ENCODE measurements at places on chromosomes 13 and 19. TPM values are rescaled to one million over a fixed set of nuclear protein-coding genes. Genes with fewer than 3 reads are reported as not detected.

GZMM gene
- 81.5 TPM for total RNA-seq

EFNB2 gene
- 0.23 TPM for total RNA-seq

ERVV-1 gene
- total RNA-seq: not detected

AMER2 gene
- total RNA-seq: not detected

SIGLEC8 gene
- not detected for total RNA-seq

- DNase-seq: no peak
These were observed 520.7 kb upstream of the NBEA start for GRCh38 chr13:34421347-34421719.

DNA sequence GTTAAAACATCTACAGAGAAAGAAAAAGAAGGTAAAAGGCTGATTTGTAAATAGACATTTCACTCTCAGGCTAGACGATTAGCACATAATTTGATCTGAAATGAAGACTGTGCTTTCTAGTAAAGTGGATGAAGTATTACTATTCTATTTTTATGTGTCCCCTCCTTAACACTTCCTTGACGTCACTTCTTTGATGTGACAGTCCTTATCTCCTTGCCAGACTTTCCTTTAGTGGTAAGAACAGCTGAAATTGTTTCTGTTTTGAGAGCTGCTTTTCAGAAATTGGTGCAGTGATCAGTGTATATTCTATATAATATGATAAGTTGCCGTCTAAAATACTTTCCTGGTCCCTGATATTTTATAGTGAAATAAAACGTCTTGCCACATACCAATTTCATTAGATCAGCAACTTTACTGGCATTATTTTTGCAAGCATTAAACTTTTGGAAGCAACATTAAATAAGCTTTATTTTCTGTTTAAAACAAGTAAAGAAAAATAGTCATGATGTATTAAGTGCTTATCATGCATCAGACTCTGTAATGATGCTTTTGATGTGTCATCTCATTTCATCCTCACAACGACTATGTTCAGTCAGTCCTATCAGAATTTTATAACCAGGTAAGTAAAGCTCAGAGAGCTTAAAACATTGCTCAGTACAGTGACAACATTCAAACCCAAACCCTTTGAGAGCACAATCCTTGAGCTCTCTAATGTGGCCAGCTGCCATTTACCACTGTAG, 210.3 kb upstream of the PCDH9 start:
- no peak for DNase-seq

DNA sequence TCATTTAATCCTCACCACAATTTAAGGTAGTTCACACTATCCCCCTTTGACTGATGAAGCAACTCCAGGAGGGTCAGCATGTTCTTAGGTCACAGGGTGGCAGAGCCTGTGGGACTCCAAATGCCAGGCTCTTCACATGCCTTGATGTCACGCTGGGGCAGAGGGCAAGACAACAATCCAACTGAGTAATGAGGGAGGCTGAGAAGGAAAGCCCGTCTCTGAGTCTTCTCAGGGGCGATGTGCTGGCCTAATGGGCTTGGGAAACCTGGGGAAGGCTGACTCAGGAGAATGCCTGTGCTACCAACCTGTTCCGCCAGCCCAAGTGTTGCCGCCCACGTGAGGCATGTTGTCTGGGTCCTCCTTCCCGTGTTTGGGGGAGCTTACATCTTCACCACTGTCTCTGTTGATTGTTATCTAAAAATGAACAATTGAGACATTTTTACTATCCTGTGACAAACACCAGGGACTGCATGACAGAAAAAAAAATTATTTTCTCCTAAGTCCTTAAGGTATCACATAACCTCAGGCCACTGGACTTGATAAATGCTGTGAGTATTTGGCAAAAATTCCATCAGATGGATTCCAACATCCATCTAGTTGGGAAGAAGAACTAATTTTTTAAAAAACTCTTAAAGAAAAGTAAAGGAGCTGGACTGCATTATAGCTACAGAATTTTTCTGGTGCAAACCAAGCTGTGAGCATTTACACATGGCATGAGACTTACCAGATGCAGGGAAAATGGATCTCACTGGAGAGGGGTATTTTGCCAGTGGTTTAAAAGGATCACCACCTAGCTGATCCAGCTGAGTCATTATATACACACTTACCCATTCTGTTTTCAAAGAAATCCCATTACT, 157.5 kb downstream of the RGCC start:
- no peak for DNase-seq

GRCh38 chr13:31377946-31378345, 178.2 kb downstream of the B3GLCT start:
- DNase-seq: no peak

DNA sequence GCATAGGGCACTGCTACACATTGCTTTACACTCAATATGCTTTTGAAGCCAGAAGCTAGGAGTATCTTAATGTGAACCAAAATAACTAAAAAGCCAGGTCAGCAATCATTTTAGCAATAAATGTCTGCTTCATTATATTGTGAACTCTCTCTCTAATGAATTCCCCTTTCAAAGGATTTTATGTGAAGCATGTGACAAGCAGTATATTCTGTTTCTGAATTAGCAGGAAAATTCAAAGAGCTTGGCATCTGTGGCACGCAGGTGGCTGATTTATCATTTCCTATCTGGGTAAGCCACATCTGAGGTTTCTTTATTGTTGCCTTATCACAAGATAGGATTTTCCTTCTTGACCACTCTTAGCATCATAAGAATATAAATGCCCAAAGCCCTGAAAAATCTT, 56.8 kb upstream of the KLF12 start:
- DNase-seq: no peak

DNA sequence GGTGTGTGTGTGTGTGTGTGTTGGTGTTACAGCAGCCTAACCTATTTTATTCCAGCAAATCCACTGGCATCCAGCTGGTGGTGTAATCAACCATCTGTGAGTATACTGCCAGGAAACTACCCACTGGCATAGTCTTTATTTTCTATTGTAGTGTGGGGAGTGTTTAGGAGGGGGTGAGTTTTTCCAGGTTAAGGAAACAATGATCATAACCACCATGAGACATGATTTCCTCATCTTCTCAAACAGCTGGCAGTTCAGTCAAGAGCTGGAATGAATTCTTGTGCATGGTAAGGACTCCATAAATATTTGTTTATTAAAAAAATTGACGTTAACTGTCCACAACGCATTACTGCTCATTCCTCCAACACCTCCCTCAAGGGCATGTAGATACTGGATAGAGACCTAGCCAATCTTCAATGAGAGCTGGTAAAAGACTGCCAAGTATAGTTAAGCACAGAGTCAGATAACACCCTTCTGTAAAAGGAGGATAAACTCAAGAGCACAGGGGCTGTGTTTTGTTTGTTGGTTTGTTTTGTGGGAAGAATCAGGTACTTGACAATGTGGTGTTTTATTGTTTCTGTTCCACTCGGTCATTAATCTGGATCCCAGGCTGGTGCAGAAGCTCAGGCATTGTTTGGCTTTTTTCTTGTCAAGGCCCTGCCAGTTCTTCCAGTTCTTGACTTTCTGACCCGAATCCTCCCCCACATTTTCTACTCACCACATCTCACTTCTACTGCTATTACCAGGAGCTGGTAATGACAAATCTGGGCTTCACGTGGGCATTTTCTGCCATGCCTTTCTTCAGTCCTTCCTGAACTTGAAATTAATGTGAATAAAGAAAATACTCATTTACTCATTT, 31.6 kb upstream of the SLC46A3 start:
- DNase-seq: no peak

DNA sequence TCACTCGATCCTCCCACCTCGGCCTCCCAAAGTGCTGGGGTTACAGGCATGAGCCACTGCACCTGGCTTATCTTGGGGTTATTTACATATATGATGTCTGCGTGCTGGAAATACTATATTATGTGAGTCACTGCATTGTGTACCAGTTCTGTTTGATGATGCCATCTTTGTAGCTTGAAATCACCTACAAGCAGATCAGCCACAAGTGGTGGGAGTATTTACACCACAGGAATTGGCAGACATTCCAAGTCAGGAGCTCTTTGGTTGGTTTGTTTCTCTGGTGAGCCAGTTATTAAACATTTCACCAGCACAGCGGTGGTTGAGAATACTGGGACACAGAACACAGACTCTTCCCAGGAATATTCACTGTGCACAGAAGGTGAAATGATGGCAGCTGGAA, 4.5 kb upstream of the TIMM44 start:
- DNase-seq: no peak

GRCh38 chr13:43874504-43875092, 4.9 kb downstream of the CCDC122 start:
- no peak for DNase-seq

DNA sequence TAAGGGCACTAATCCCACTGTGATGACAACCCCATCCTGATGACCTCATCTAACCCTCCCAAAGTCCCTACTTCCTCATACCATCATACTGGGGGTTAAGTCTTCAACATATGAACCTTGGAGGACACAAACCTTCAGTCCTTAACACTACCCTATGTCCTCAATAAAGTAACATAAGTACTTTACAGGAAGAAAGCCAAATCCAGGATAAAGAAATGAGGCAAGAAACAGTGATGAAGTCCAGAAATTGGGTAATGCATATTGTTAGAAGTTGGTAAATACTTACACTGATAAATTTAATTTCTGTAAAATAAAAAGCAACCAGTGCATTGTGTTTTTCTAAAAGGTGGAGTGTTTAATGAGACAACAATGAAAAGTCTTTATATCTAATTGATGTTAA, 284.8 kb upstream of the SOX21 start:
- DNase-seq: no peak

GRCh38 chr19:6250024-6250615, 29.7 kb downstream of the MLLT1 start:
- no peak for DNase-seq

GRCh38 chr19:56015756-56016155, 29.2 kb downstream of the NLRP5 start:
- DNase-seq: no peak

- peak; percentile 35 for DNase-seq
These were observed 20.4 kb upstream of the ZNF91 start for GRCh38 chr19:23415561-23416191.

- DNase-seq: no peak
These were observed 46.9 kb downstream of the C1QTNF9 start for GRCh38 chr13:24356270-24356669.

DNA sequence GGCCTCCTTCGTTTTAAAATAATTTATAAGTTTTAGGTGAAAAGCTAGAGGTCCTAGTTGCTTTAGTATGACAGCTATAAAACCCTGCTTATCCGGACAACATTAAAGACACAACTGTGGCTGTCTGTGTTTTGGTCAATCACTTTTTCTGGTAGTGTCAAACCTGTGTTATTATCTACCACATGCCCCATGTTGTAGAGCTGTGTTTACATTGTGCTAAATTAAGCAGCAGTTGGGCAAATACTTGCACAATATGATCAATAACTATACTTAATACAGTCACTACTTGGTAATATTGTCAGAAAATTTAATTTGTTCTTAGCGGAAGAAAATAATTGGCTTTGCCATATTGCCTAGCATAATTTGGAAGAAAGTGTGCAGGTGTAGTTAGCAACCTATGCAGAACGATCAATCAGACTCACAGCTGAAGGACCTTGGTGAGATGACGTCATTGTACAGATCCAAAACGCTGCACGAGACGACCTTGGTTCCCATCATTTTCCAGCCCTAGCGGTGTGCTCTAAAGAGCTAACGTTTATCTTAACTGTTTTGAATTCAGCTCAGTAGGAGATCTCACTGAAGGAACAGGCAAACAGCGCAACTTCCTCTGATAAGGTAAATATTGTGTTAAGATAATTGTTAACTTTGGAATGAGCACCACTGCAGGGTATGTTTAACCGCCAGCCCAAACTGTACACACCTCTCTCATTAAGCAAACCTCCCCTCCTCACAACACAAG, 476.6 kb downstream of the IRS2 start:
- DNase-seq: no peak

DNA sequence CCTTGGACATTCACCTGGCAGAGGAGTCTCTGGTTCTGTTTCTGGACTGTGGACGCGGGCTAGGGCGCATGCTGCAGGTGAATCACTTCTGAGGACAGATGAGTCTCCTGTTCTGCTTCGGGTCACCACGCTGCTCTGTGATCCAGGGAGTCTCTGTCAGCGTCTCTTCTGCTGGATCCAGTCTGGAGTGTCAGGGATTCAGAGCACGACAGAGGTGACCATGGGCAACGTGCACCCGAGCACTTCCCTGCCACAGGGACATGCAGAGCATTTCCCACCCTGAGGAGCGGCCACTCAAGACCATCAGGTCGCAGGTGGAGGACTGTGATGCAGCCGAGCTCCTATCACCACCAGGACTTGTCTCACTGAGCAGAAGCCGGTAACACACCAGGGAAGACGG, 24.4 kb upstream of the LILRA2 start:
- no peak for DNase-seq

GRCh38 chr13:34145061-34145460, 327.1 kb downstream of the RFC3 start:
- no peak for DNase-seq

DNA sequence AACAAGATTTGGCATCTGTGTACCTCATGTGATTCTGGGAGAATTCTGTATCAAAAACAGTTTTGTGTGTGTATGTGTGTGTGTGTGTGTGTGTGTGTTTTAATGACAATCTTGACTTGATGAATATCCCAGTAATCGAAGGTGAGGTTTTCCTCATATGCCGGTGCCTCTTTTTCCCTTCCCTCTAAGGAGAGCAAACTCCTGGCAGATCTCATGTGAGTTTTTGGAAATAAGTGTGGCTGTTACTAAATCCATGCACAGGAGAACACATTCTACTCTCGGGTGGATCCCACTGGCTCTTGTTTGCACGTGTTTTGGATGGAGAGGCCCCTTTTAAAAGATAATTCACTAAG, 29.0 kb upstream of the CEBPG start:
- DNase-seq: no peak

GRCh38 chr13:112900226-112900600, 68.8 kb upstream of the MCF2L start:
- no peak for DNase-seq

DNA sequence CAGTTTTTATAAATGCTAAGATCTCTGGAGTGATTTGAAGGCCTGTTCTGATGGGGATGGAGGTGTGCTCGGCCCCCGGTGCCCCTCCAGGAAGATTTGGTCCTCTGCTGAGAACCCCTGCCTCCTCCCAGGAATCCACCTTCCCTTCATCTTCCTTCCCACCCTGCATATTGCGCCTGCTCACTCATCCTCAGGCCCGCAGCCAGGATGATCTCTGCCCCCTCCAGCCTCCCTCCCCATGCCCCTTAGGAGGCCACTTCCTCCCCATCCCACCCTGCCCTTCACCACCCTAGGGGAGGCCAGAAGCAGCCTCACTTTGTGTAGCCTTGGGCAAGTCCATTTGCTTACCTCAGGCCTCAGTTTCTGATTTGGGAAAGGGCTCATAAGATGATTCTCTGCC, 19.7 kb downstream of the VASP start:
- no peak for DNase-seq
